ENCODE measurements at places on chromosomes 16 and 17. TPM values are rescaled to one million over a fixed set of nuclear protein-coding genes. Genes with fewer than 3 reads are reported as not detected.

The EPX gene
- total RNA-seq = not detected

The ACSM2B gene
- total RNA-seq = not detected

The BOLA2 gene
- 13.3 TPM for total RNA-seq

The JUP gene
- 40.7 TPM for total RNA-seq

The SOX9 gene
- 9.2 TPM for total RNA-seq

The COG8 gene
- 42.8 TPM for total RNA-seq

The CMTM1 gene
- total RNA-seq = 2.2 TPM

Data from smooth muscle cell of the pulmonary artery (primary cell).